ENCODE measurements at places on chromosomes 7 and 10. TPM values are rescaled to one million over a fixed set of nuclear protein-coding genes. Genes with fewer than 3 reads are reported as not detected.

Gene ARHGAP22
- total RNA-seq = 7.0 TPM

Gene ATRNL1
- total RNA-seq = not detected

Gene CEP55
- total RNA-seq = 1.3 TPM

Gene CHST3
- total RNA-seq = 26.8 TPM

Gene CPED1
- total RNA-seq = 143 TPM

Data from placental pericyte (primary cell).